ENCODE measurements at places on chromosomes 4 and X. TPM values are rescaled to one million over a fixed set of nuclear protein-coding genes. Genes with fewer than 3 reads are reported as not detected.

GRCh38 chr4:82043809-82044137 is 330.0 kb downstream of the HNRNPD start:
- no peak for DNase-seq
- H3K27ac ChIP-seq = no peak overlapping the region
- H3K36me3 ChIP-seq = no peaks in the 10 kb centered on the region
- H3K27me3 ChIP-seq = peaks cover 29% of the 10 kb centered on the region
- H3K4me3 ChIP-seq = no peak overlapping the region
- H3K4me1 ChIP-seq = no peaks in the 10 kb centered on the region

GRCh38 chrX:48522291-48522690 is 683 bp downstream of the EBP start:
- H3K36me3 ChIP-seq = 0 out of 2 replicates have a peak, but pooled peaks cover 6% of the 10 kb centered on the region
- H3K4me1 ChIP-seq = peaks cover 4% of the 10 kb centered on the region
- H3K4me3 ChIP-seq = peak overlapping the region; percentile 77
- peak overlapping the region; percentile 75 for H3K27ac ChIP-seq
- no peak for DNase-seq
- no peaks in the 10 kb centered on the region for H3K27me3 ChIP-seq

FRAS1 gene
- total RNA-seq = 33.5 TPM

TAF7L gene
- total RNA-seq = 0.22 TPM
